ENCODE measurements at places on chromosomes 7 and 10.

DNA sequence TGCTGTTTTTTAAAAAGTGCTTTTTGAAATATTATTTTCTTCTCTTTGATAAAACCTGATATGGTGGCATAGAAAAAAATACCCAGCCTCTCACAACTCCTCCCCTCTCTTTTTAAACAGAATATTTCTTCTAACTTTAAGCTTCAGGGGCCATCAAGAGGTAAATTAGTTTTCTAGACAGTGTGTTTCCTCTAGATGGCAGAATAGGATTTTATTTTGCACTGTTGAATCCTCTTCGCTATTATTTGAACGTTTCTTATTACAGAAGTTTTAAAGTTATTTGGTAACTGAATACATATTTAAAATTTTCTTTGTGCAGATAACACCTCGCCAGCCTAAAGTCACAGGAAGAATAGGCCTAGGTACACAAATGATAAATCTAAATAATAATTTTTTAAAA is 30.3 kb downstream of the ARL5B start:
- no peak overlapping the region for H3K4me3 ChIP-seq
- peaks cover 5% of the 10 kb centered on the region for H3K4me1 ChIP-seq
- DNase-seq = no peak
- no peaks in the 10 kb centered on the region for H3K27me3 ChIP-seq

- no peak overlapping the region for H3K27ac ChIP-seq
- no peaks in the 10 kb centered on the region for H3K36me3 ChIP-seq
- no peak for DNase-seq
Observed at GRCh38 chr10:7610651-7611389, 55.9 kb downstream of the ITIH5 start.

DNA sequence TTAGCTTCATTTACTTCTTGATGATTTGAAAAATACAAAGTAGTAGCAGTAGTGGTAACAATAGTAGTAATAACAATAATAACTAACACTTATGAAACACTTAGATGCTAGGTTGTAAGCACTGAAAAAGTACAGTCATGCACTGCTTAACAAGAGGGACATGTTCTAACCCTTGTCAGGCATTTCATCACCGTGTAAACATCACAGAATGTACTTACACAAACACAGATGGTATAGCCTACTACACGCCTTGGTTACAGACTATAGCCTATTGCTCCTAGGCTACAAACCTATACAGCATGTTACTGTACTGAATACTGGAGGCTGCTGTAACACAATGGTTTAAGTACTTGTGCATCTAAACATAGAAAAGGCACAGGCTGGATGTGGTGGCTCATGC is 60.6 kb downstream of the PUS7 start:
- H3K4me1 ChIP-seq = no peaks in the 10 kb centered on the region
- DNase-seq = no peak
- H3K36me3 ChIP-seq = peaks cover 19% of the 10 kb centered on the region

- H3K4me1 ChIP-seq = no peaks in the 10 kb centered on the region
- no peaks in the 10 kb centered on the region for H3K36me3 ChIP-seq
- no peaks in the 10 kb centered on the region for H3K27me3 ChIP-seq
- H3K27ac ChIP-seq = no peak overlapping the region
Observed at GRCh38 chr7:48691788-48692187, 232.6 kb upstream of the CDC14C start.

GRCh38 chr7:123120286-123120685 is 79.5 kb downstream of the SLC13A1 start:
- H3K27me3 ChIP-seq = no peaks in the 10 kb centered on the region
- H3K4me3 ChIP-seq = no peak overlapping the region
- no peak for DNase-seq
- H3K36me3 ChIP-seq = no peaks in the 10 kb centered on the region

- H3K27me3 ChIP-seq = no peaks in the 10 kb centered on the region
- no peaks in the 10 kb centered on the region for H3K4me1 ChIP-seq
- H3K27ac ChIP-seq = no peak overlapping the region
- no peak for DNase-seq
Observed at GRCh38 chr7:73442222-73442902, 8.8 kb downstream of the FZD9 start.

DNA sequence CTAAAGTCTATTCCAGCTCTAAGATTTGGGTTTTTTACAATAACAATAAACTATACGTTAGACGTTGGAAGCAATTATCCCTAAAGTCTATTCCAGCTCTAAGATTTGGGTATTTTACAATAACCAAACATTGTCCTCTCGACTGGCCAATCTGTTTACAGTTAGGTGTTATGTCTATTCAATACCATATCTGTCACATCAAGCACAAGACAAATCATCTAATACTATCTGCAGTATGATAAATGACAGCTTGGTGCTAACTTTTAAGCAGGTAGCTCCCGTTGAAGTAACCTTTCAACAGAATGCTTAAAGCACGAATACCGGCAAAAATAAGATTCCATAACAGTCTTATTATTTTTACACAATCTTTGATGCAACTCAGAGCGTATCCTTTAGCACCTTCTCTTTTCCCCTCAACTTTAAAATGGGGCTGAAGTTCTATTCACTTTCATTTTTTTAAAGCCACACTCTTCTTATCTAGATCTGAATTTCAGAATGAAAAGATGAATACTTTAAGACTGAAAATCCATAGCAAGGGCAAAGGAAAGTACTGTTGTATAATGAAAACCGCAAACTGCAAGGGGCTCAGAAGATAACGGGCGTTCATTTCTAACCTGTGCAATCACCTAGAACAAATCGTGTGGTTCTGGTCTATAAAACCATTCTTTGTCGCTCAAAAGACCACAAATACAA is 925 bp downstream of the H2AZ2 start:
- no peak for DNase-seq
- peaks cover 57% of the 10 kb centered on the region for H3K4me1 ChIP-seq
- peak overlapping the region; percentile 96 for H3K4me3 ChIP-seq
- peaks cover 2% of the 10 kb centered on the region for H3K27me3 ChIP-seq

GRCh38 chr10:78335691-78336401 is 302.2 kb downstream of the RPS24 start:
- H3K27me3 ChIP-seq = peaks cover 7% of the 10 kb centered on the region
- H3K27ac ChIP-seq = no peak overlapping the region
- DNase-seq = no peak
- H3K4me1 ChIP-seq = no peaks in the 10 kb centered on the region

DNA sequence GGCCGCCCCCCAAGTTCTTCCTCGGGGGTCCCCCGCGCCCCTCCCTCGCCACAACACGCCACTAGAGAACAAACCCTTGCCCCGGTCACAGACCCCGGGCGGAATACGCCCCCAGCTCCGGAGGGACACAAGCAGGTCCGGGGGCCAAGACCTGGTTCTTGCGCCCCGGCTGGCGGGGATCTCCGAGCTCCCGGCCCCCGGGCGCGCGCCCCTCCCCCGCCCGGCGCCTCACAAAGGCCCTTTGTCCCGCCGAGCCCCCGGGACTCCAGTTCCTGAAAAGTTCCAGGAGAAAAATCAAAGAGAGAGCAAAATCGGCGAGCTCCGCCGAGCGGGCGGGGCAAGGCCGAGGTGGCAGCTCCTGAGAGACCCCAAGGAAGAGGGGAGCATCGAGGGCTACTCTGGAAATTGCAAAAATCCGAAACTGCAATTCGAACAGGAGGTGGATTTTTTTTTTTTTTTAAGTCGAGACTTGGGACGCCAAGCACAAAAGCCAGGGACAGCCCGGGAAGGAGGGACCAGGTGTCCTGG is 4.0 kb downstream of the TNRC18 start:
- DNase-seq = no peak
- no peak overlapping the region for H3K27ac ChIP-seq
- H3K4me3 ChIP-seq = peak overlapping the region; percentile 48

DNA sequence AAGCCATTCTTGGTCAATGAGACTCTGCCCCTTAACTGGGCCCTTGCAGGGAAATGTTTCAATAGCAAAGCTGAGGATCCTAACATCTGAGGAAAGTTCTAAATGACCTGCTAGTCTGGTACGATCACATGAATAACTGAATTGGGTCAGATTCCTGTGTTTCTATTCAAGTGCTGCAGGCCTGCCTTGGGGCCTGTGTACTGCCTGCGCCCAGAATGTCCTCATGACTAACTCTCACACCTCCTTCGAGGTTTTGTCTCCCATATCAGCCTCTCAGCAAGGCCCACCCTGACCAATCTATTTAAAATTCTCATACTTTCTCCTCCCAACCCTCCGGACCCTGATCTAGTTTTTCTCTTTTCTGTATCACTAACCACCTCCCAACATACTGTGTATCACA is 4.4 kb downstream of the JAZF1 start:
- H3K27ac ChIP-seq = no peak overlapping the region
- H3K27me3 ChIP-seq = peaks cover 2% of the 10 kb centered on the region
- DNase-seq = no peak
- no peak overlapping the region for H3K4me3 ChIP-seq
- H3K4me1 ChIP-seq = peaks cover 58% of the 10 kb centered on the region
- peaks cover 3% of the 10 kb centered on the region for H3K36me3 ChIP-seq

GRCh38 chr7:39413636-39414223 is 152.5 kb upstream of the YAE1 start:
- no peaks in the 10 kb centered on the region for H3K36me3 ChIP-seq
- no peak for DNase-seq
- peak overlapping the region; percentile 79 for H3K4me3 ChIP-seq

DNA sequence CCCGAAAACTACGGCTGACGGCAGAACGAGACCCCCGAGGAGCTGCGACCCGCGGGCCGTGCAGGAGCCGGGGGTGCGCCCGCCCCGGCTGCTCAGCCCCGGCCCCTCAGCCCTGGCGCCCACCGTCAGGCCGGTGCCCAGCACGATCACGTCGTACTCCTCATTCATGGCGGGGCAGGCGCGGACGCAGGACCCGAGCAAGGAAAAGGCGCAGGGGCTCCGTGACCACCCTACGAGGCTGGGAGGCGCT is 218 bp downstream of the GDI2 start:
- peak overlapping the region; percentile 97 for H3K27ac ChIP-seq
- peaks cover 72% of the 10 kb centered on the region for H3K4me1 ChIP-seq
- H3K4me3 ChIP-seq = peak overlapping the region; percentile 91
- no peak for DNase-seq

DNA sequence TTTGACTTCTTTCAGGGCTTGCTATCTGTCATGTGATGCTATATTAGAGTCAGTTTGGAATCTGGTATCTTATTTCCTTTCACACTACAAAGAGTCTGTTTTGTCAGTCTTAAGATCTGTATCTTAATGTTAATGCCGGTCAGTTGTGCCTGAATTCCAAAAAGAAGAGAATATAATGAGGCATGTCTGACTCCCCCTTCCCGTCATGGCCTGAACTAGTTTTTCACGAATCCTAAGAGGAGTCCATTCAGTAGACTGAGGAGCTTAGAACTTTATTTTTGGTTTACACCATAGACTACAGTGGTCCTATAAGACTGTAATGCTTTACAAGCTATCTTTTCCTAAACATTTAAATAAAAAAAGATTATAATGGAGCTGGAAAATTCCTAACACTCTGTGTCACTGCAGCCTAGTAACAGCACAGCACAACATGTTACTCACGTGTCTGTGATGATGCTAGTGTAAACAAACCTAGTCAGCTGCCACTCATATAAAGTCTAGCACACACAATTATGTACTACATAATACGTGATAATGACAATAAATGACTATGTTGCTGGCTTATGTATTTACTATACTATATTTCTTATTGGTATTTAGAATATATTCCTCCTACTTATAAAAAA is 50.6 kb downstream of the VPS41 start:
- H3K27me3 ChIP-seq = no peaks in the 10 kb centered on the region
- H3K27ac ChIP-seq = no peak overlapping the region
- H3K4me1 ChIP-seq = peaks cover 16% of the 10 kb centered on the region
- H3K36me3 ChIP-seq = peaks cover 36% of the 10 kb centered on the region
- H3K4me3 ChIP-seq = no peak overlapping the region

DNA sequence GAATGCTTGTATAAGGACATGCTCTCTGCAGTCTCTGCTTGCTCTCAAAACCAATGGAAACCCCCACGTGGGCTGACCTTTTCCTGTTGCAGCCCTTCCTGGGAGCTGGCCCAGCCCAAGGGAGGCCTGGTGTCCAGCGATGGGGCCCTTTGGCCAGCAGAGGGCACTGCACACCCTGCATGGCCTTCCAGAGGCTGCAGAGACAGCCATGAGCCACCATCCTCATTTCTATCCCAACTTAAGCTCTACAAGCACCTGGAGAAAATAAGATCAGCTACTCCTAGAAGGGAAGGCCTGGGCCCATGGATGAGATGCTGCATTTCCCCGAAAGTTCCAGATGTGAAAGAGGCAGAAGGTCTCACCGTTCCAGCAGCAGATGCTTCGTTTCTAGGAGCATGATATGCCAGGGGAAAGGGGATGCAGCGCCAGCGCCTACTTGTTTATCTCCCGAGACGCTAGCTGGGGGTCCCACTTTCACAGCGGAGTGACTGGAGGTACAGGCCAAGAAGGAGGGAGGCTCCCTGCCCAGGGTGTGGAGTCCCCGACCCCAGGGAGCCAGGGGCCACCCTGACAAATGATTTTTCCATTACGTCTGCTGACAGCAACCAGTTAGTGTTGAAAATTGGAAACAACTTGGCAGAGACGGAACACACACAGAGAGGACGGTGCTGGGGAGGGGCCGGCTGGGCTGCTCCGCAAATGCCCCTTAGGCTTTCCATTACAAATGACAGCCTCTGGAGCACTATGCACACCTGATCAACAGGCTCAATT is 106.4 kb downstream of the ZRANB1 start:
- H3K27ac ChIP-seq = peak overlapping the region; percentile 22
- H3K36me3 ChIP-seq = no peaks in the 10 kb centered on the region
- peaks cover 27% of the 10 kb centered on the region for H3K27me3 ChIP-seq
- H3K4me3 ChIP-seq = no peak overlapping the region
- peak; percentile 82 for DNase-seq

DNA sequence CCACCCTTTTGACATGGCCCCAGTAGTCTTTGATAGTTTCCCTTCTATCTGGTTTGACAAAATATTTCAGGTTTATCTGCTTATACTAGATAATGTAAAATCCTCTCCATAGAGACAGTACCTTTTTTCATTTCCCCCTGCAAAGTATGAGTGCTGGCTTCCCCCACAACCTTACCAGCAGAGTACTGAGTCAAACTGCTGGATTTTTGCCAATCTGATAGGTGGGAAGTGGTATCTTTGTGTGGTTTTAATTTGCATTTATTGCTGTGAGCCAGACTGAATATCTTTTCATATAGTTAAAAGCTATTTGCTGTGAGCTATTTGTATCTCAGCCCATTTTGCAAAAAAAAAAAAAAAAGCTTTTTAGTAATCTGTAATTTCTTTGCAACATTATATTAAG is 32.1 kb upstream of the HECTD2 start:
- peaks cover 2% of the 10 kb centered on the region for H3K36me3 ChIP-seq
- H3K4me1 ChIP-seq = peaks cover 18% of the 10 kb centered on the region
- peaks cover 20% of the 10 kb centered on the region for H3K27me3 ChIP-seq
- no peak for DNase-seq

DNA sequence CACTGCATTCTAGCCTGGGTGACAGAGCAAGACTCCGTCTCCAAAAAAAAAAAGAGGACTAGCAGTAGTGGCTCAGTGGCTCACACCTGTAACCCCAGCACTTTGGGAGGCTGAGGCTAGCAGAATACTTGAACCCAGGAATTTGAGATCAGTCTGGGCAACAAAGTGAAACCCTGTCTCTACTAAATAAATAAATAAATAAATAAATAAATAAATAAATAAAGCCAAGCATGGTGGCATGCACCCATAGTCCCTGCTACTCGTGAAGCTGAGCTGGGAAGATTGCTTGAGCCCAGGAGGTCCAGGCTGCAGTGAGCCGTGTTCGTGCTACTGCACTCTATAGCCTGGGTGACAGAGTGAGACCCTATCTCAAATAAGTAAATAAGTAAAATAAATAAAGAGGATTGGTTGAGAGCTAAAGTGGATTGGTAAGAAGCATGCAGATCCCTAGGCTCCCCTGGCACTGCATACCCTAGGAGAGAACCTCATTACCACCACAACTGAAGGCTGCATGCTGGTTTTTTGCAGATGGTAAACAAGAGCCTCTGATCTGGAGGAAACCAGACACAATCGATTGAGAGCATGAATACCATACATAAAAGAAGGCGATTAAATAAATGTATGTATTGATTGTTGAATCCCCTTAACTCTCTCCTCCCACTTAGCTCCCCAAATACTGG is 163.2 kb downstream of the REEP3 start:
- no peak overlapping the region for H3K27ac ChIP-seq
- peaks cover 4% of the 10 kb centered on the region for H3K4me1 ChIP-seq
- H3K36me3 ChIP-seq = no peaks in the 10 kb centered on the region
- DNase-seq = no peak
- H3K4me3 ChIP-seq = no peak overlapping the region
